ENCODE measurements at places on chromosomes 2 and 18. TPM values are rescaled to one million over a fixed set of nuclear protein-coding genes. Genes with fewer than 3 reads are reported as not detected.

C18orf63 gene
- total RNA-seq: not detected

GNAL gene
- 7.0 TPM for total RNA-seq

DNA sequence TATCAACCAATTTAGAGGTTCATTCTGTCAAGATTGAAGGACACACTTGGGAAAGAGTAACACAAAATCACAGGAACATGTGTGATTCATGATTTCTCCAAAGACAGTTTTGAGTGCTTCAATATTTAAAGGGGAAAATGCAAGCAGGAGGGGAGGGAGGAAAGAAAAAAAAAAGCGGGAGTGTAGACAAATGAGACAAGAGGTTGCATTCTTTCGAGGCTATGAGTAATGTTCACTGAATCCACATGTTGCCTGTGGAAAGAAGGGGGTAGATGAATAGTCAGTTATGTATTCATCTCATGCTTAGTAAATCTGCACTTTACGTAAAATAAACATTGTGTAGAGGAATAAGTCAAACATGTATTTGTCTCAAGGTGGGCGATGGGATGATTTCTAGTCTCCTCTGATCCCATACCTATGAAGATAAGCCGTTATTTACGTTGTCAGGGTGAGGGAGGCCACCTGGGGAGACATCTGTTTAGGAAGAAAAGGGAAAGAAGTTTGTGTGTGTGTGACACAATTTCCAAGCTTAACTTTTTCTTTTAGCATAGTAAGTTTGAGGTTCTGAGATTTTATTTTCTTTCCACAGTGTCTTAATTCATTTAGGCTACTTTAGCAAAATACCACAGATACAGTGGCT is 211.0 kb upstream of the ZC3H15 start:
- no peak for DNase-seq
- no peak overlapping the region for H3K4me3 ChIP-seq
- H3K27me3 ChIP-seq: no peaks in the 10 kb centered on the region

- no peak overlapping the region for H3K4me3 ChIP-seq
- no peak for DNase-seq
- H3K27me3 ChIP-seq: no peaks in the 10 kb centered on the region
- no peaks in the 10 kb centered on the region for H3K36me3 ChIP-seq
- no peak overlapping the region for H3K27ac ChIP-seq
- no peaks in the 10 kb centered on the region for H3K4me1 ChIP-seq
These were observed 7.9 kb downstream of the IL1RN start for GRCh38 chr2:113135317-113135716.

GPR35 gene
- total RNA-seq: 0.72 TPM

DNA sequence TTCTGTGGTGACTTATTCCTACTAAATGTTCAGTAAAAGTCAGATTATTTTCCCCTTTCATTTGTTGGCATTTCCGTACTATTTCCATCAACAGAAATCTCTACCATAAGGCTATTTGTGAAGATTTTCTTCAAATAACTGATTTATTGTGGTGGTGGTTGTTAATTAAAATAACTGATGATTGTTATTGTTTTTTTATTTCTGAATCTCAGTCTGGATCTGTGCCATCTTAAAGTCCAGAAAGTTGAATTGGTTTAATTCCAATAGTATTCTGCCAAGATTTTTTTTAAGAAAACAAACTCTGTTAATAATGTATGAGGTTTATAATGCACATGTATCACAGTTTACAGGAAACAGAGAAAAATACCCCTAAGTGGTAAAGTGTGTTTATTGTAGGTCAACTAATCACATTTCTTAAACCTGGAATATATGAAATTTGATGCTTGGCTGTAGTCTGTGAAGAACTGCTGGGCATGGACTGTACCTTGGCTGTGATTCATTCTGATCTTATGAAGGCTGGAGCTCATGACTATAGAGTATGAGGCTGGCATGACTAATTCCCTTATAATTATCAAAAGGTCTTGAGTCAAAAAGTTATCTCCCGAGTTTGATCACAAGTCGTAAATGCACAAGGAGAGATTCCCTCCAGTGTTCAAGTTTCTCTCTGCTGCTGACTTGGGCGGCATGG is 134.2 kb upstream of the RND3 start:
- no peak overlapping the region for H3K4me3 ChIP-seq
- H3K4me1 ChIP-seq: peaks cover 40% of the 10 kb centered on the region
- H3K27ac ChIP-seq: peak overlapping the region; percentile 77
- no peaks in the 10 kb centered on the region for H3K27me3 ChIP-seq
- DNase-seq: no peak

- DNase-seq: no peak
- no peak overlapping the region for H3K27ac ChIP-seq
- H3K27me3 ChIP-seq: peaks cover 2% of the 10 kb centered on the region
- no peak overlapping the region for H3K4me3 ChIP-seq
- no peaks in the 10 kb centered on the region for H3K4me1 ChIP-seq
These were observed 45.3 kb upstream of the RFX8 start for GRCh38 chr2:101520246-101520645.

- DNase-seq: no peak
- no peak overlapping the region for H3K4me3 ChIP-seq
- H3K4me1 ChIP-seq: no peaks in the 10 kb centered on the region
- no peaks in the 10 kb centered on the region for H3K36me3 ChIP-seq
- H3K27me3 ChIP-seq: no peaks in the 10 kb centered on the region
These were observed 766.1 kb upstream of the SALL3 start for GRCh38 chr18:78213361-78213994.

- no peak for DNase-seq
- H3K36me3 ChIP-seq: no peaks in the 10 kb centered on the region
- H3K27me3 ChIP-seq: no peaks in the 10 kb centered on the region
- no peak overlapping the region for H3K27ac ChIP-seq
These were observed 262.6 kb upstream of the THUMPD2 start for GRCh38 chr2:40041422-40042382.

DNA sequence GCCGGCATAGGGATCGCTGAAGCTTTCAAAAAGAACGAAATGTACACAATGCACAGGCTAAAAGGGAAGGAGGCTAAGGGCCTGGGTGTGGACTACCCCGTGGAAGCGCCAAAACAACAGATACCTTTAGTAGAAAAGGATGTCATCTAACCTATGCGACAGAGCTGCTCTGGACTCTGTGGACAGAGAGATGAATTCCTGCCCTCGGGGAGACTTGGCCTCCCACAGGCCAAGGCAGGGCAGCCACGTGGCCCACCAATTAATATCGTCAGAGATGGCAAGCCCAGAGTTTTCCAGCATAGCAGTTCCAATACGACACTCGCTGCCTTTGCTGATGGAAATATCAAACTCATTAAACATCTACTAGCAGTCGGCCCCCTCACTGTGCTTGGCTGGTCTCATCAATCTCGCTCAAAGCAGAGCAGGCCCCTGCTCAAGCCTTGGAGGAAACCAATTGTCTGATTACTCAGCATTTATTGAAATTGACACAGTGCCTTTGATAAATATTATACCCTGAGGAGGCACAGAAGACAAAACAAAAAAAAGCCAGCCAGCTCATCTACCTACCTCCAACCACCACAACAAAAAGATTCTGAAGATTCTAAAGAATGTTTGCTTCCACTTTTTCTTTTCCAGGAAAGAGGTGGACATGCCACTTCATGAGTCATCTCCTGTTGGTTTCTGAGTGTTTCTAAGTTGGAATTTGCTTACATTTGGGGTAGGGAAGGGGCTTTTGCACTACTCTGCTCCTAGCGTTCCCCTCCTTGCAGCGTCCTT is 79.0 kb upstream of the ACAA2 start:
- DNase-seq: no peak
- H3K4me3 ChIP-seq: no peak overlapping the region
- H3K27ac ChIP-seq: no peak overlapping the region
- no peaks in the 10 kb centered on the region for H3K36me3 ChIP-seq
- H3K27me3 ChIP-seq: no peaks in the 10 kb centered on the region
- H3K4me1 ChIP-seq: no peaks in the 10 kb centered on the region

DNA sequence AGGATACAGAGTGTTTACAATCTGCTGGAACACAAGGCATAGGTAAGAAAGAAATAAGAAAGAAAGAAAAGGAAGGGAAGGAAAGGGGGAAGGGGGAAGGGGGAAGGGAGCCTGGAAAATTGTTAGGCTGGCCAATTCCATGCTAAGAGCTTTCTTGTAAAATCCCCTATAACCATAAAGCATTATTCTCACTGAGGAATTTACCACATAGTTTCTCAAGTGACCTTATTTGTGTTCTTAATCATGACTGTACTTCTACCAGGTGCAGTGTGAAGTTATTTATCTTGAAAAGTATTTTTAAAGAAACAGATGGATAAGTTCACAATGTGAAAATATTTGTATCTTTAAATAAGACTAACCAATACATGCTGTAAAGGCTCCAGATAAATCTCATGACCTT is 39.2 kb upstream of the KIDINS220 start:
- no peak overlapping the region for H3K4me3 ChIP-seq
- DNase-seq: no peak
- H3K27me3 ChIP-seq: no peaks in the 10 kb centered on the region
- H3K27ac ChIP-seq: no peak overlapping the region

CPLX4 gene
- not detected for total RNA-seq

- H3K27ac ChIP-seq: peak overlapping the region; percentile 2
- H3K27me3 ChIP-seq: no peaks in the 10 kb centered on the region
- H3K4me3 ChIP-seq: no peak overlapping the region
- H3K36me3 ChIP-seq: no peaks in the 10 kb centered on the region
- H3K4me1 ChIP-seq: no peaks in the 10 kb centered on the region
- DNase-seq: peak; percentile 96
These were observed 15.6 kb upstream of the ASAP2 start for GRCh38 chr2:9191041-9191481.

DNA sequence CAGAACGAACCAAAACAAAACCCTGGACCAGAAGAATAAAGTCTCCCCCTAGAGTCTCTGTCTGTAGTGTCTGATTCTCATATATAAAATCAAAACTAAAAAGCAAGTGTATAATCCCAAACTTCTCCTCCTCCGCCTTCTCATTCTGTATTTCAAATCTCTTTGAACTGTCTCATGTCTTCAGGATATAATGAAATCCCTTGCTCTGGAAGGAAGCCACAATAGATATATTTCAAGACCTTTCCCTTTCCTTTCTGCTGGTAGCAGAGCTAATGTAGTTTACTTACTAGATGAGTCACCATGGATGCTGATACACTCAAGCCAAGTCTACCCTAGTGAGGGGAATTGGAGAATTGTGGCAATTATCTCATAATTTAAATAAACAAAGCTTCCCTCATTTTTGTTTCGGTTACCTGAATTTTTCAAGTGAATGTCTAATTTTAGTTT is 33.5 kb upstream of the CCDC93 start:
- no peak overlapping the region for H3K4me3 ChIP-seq
- no peaks in the 10 kb centered on the region for H3K36me3 ChIP-seq
- H3K4me1 ChIP-seq: no peaks in the 10 kb centered on the region
- DNase-seq: no peak
- H3K27me3 ChIP-seq: peaks cover 22% of the 10 kb centered on the region
- no peak overlapping the region for H3K27ac ChIP-seq

DNA sequence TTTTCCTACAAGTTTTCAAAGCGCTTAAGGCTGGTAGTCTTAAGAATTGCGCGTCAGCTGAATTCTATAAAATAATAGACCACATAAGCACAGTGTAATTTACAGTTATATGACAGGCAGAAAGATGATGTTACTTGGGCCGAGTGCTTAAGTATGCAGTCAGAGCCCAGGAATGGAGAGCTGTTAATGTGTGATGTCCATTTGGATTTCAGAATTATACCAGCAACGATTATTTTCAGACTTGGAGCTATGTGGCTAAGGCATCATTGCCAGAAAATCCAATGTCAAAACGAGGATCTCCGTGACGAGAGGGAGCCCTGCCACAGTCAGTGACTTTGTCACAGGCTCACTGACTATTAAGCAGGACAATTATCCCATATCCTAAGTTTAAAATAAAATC is 3.4 kb downstream of the KLF7 start:
- no peak for DNase-seq
- no peak overlapping the region for H3K4me3 ChIP-seq
- H3K4me1 ChIP-seq: peaks cover 52% of the 10 kb centered on the region
- H3K36me3 ChIP-seq: no peaks in the 10 kb centered on the region

- peaks cover 3% of the 10 kb centered on the region for H3K36me3 ChIP-seq
- H3K4me3 ChIP-seq: no peak overlapping the region
- no peaks in the 10 kb centered on the region for H3K27me3 ChIP-seq
- H3K4me1 ChIP-seq: peaks cover 7% of the 10 kb centered on the region
- no peak overlapping the region for H3K27ac ChIP-seq
These were observed 48.2 kb downstream of the CABYR start for GRCh38 chr18:24187049-24187448.

NTSR2 gene
- total RNA-seq: 10.3 TPM

RBM45 gene
- 14.4 TPM for total RNA-seq

DNA sequence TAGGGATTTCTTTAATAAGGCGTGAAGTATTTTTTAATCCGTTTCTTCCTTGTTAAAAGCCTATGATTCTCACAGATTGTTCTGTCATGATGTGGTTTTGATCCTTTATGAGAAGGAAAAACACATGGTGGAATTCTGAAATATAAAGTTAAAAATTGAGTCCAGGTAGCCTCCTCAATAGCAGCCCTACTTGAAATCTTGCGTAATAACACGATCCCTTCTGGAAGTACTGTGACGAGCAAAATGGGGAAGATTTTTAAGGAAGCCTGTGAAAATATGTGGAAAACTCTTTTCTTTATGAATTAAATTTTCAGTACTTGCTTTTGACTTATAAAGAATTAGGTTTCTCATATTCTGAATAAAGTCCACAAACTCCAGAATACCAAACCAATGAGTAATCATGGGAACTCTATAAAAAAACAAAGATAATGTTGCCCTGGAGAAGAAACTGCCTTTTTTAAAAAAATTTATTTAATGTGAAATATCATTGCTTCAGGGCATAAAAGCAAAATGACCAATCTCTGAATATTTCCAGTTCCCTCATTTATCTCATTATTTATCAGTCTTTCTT is 476.4 kb upstream of the ZEB2 start:
- DNase-seq: no peak
- H3K4me1 ChIP-seq: peaks cover 10% of the 10 kb centered on the region
- no peak overlapping the region for H3K27ac ChIP-seq
- H3K27me3 ChIP-seq: no peaks in the 10 kb centered on the region

DSG4 gene
- total RNA-seq: not detected

DNA sequence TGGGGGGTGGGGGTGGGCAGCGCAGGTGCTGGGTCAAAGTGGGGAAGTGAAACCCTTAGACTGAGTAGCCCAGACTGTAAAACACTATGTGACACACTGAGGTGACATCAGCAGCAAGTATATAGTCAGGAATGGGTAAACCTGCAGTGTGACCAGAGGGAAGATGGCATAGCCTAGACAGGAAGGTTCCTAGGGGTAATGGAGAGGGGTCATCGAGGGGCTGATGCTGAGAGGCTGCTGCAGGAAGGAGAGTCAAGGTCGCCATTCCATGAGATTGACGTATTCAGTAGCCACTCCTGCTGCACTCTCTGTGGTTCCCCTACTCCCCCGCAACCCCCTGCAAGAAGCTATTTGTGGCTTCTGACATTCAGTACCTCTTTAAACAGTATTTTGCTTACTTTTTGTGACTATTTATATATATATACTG is 111.7 kb downstream of the CHST9 start:
- no peak for DNase-seq
- no peaks in the 10 kb centered on the region for H3K36me3 ChIP-seq
- no peaks in the 10 kb centered on the region for H3K27me3 ChIP-seq
- H3K4me1 ChIP-seq: no peaks in the 10 kb centered on the region
- no peak overlapping the region for H3K27ac ChIP-seq
- no peak overlapping the region for H3K4me3 ChIP-seq

SLC9A2 gene
- total RNA-seq: 0.13 TPM

GRCh38 chr2:3099145-3099859 is 278.3 kb downstream of the EIPR1 start:
- no peak for DNase-seq
- H3K4me1 ChIP-seq: no peaks in the 10 kb centered on the region
- no peak overlapping the region for H3K27ac ChIP-seq
- no peaks in the 10 kb centered on the region for H3K27me3 ChIP-seq
- H3K36me3 ChIP-seq: no peaks in the 10 kb centered on the region
- no peak overlapping the region for H3K4me3 ChIP-seq

All from adrenal gland (tissue), 19 donors.